ENCODE measurements at places on chromosomes 7 and 10.

GRCh38 chr7:139105484-139105883, 4.0 kb downstream of the ZC3HAV1 start:
- DNase-seq, result no peak

DNA sequence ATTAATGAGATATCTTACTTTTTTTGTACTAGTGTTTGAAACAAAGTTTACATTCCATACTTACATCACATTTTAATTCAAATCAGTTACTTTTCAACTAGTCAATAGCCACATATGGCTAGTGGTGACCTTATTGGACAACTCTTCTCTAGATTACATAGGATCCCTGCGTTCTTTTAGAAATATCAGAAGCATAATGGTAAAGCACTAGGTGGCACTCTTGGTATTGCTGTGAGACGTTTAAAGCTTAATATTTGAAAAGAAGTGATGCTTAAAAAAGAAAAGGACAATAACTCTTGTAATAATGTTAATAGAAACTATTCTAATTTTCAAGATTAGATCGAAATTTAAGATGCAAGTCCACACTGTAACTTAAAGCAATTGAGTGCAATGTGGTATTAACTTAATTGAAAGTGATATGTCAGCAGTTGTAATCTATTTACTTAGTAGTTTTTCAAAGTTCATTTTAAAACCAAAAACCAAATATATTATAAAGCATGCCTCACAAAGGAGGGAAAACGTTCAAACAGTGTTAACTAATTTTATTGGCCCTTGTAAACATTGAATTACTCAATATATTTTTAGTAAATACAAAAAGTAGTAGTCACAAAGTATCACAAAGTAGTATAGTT, 339.1 kb downstream of the ATRNL1 start:
- no peak for DNase-seq

GRCh38 chr7:7236041-7236440, 53.7 kb downstream of the C1GALT1 start:
- no peak for DNase-seq

- no peak for DNase-seq
Observed at GRCh38 chr10:96118604-96119450, 11.3 kb upstream of the ZNF518A start.

DNA sequence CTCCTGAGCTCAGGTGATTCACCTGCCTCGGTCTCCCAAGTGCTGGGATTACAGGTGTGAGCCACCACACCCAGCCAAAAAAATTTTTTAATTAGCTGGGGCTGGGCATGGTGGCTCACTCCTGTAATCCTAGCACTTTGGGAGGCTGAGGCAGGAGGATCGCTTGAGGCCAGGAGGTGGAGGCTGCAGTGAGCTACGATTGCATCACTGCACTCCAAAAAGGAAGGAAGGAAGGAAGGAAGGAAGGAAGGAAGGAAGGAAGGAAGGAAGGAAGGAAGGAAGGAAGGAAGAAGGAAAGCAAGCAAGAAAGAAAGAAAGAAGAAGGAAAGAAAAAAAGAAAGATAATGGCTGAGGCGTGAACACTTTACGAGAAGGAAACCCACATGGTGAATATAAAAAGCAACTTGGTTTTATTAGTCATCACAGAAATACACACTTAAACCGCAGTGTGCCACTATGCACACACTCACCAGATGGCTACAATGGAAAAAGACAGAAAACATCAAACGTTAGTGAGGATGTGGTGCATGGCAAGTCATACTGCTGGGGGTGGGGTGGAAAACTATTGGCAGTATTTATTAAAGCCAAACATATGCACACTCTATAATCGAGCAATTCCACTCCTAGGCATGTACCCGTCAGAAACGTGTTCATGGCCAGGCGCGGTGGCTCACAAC, 4.4 kb upstream of the CCL26 start:
- no peak for DNase-seq

- DNase-seq, result no peak
Observed at GRCh38 chr10:81708929-81709328, 166.1 kb upstream of the NRG3 start.

DNA sequence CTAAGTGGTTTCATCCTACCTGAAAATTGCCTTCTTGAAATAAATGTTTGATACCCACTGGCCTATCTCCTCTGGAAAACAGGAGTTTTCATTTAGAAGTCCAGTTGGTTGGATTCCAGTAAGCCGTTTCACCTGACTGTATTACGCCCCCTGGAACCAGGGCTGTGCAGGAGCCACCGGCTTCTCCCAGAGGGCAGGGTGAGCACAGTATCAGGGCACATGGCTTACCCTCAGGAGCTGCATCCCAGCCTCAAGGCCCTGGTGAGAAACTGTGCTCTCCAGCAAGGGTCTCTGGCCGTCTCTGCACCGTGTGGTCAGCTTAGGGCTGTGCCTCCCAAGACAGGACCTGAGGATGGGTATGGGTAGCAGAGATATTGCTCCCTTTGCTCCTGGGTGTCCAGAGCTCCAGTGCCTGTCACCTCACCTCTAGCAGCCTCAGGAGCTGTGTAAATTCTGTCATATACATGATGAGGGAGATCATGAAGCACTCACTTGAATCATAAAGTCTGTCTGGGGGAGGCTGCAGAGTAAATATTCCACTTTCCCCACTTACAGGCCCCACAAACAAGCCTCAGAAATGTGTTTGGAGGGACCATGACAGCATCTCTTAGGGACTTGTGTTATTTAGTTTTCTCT, 109.6 kb upstream of the SAMD8 start:
- DNase-seq, result no peak

DNA sequence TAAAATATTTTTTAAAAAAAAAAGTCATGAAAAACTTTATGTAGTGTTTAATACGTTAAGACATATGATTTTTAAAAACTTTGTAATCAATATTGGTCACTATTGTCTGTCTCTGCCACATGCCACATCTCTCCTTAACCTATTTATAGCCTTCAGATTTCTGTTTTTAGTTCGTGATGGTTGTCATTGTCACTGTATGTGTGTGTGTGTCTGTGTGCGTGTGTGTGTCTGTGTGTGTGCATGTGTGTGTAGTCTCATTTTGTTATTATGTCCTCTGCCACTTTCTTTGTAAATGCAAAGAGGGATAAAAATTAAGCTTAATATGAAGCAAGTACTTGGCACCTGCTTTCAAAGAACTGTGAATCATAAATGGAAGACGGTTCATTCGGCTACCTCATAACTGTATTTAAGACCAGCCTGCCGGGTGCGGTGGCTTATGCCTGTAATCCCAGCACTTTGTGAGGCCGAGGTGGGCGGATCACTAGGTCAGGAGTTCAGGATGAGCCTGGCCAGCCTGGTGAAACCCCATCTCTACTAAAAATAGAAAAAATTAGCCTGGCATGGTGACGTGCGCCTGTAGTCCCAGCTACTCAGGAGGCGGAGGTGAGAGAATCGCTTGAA, 354.0 kb downstream of the ARL4A start:
- no peak for DNase-seq

DNA sequence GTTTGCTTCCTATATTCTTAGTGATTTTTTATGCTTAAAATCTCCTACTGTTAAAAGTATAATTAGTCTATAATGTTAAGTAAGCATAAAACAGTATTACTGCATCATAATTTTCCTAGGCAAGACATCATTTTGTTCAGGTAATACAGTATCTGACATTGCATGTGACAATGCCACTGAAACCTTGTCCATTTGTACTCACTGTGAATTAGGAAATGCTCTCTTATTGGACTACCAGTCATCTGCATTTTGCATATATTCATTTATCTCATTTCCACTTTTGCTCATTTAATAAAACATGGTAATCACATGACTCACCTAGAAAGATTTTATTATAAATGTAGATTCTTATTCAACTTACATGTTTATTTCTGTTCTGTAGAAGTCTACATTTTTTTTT, 379.1 kb downstream of the ETV1 start:
- DNase-seq, result no peak

DNA sequence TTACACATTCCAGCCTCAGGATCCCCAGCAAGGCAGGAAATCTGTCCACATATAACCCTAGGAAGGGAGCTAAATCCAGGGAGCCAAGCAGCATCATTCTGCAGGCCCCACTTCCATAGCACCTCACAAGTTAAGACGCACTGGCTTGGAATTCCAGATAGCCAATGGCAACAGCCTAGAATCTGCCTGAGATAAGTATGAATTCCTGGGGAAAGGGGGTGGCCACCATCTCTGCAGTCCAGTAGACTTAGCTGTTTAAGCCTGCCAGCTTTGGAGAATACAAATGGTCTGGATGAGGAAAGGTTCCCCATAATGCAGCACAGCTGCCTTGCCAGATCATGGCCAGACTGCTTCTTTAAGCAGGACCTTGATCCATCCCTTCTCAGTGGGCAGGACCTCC, 179.4 kb upstream of the PRSS1 start:
- no peak for DNase-seq

GRCh38 chr7:1086588-1087464, 1.1 kb upstream of the GPER1 start:
- peak; percentile 53 for DNase-seq

DNA sequence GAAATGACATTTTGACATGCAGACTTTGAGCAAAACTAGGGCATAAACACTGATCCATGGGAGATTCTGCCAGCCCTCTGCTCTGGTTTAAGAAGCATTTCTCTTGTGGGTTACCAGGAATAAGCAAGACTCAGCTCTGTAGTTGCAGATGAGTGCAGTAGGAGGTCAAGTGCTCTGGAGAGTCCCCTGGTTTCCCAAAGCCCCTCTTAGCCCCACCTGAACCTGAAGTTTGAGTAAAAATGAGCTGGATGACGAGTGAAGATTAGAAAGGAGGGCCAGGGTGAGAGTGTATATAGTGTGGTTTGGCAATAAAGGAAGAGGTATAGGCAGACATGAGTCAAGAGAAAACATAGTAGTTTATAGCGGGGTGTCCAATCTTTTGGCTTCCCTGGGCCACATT, 220.3 kb downstream of the ARL4A start:
- no peak for DNase-seq

- no peak for DNase-seq
Observed at GRCh38 chr7:137371616-137372015, 28.1 kb upstream of the PTN start.

- DNase-seq, result no peak
Observed at GRCh38 chr10:62136931-62137330, 131.7 kb downstream of the RTKN2 start.

GRCh38 chr7:68980011-68980410, 618.3 kb upstream of the AUTS2 start:
- no peak for DNase-seq

Measured in left lung (tissue), 14 donors.